ENCODE measurements at places on chromosomes 5 and 9.

GRCh38 chr9:129832982-129833381 is 2.1 kb downstream of the C9orf78 start:
- DNase-seq = no peak

DNA sequence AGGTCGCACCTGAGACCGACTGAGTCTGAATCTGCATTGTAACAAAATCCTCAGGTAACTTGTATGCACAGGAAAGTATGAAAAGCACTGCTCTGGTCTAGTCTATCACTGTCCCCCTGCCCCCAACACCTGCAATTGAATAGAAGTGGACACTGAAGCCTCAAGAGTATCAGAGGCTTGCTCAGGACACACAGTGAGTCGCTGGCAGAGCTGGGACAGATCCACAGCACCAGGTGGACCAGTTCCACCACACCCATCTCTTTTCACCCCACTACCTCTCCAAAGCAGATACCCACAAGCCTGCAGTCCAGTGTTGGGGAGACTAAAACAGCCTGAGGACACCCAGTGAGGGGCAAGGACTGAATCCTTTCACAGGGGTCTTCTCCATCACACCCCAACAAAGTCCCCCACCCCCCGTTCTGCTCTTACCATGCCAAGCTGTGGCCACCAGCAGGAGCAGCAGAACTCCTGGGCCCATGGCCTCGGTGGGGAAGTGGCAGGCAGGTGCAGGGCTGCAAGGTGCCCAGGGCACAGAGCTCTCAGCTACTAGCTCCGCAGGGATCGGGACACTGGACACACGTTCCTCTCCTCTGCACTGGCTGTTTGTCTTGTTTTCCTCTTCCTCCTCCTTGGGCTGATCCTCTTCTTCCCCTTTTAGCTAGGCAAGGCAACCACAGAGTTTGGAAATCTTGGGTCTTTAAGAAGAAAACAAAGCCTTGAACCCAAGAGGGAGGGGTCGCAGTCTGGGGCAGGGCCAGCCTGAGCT is at the start of gene CSF1R:
Gene CSF1R (minus strand): TSS at position 605 of the 766 bp plus-strand sequence. CDS start 127 bp downstream, at position 478.
- DNase-seq = no peak

GRCh38 chr9:86722706-86723075 is 224.6 kb downstream of the GAS1 start:
- DNase-seq = no peak

DNA sequence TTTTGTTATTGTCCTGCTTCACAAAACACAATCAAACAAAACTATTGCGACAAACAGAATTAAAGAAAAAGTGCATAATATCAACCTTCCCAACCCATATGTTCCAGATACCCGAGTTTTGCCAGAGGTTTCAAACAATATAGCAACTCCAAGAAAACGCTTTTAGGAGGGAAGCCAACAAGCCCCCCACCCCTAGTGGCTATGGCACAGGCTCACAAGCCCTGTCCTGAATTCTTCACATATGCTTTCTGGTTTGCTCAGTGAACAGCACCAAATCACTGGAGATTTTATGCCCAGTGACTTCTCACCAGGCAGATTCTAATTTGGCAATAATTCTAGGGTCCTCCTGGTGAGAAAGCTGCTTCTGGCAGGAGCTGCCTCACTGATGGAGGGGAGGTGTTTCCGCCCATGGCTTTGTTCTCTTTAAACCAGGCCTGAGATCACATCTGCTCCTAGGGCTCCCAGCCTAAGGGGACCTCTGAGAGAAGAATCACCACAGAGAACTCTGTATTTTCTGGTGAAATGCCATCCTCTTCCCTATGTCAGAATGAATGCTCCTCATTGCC is 1982.4 kb downstream of the EFNA5 start:
- DNase-seq = no peak

DNA sequence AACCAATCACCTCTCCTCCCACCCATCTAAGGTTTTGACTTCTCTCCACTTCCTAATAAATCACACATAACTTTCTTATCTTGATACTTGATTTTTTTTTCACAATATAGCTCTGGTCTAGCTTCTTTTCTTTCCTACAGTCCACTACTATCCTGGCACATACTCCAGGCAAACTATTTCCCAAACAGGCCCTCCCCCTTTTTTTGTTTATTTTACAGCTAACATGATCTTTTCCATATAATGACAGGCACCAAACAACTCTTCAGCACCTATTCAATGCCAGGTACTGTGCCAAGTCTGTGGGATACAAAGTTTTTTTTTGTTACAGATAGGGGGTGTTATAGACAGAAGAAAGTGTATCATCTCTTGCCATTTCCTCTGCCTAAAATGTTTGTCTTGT is 7.9 kb downstream of the TYRP1 start:
- DNase-seq = no peak

DNA sequence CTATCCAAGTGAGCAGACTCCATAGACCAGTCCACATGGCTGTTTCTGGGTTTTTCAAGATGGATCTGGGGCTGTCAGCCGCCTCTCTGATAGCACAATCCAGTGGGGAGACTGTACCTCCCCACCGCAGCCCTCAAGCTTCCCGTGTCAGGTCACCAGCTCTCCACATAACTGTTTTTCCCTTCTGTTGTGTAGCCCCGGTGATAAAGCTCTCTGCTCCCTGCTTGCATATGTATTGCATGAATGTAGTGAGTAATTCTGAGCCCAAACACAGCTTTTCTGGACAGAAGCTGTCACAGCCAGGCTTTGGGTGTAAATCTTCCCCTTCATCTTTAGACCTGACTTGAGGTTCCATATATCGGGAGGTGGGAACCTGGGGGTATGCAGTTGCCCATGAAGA is 23.1 kb upstream of the CFAP157 start:
- no peak for DNase-seq

- no peak for DNase-seq
These were observed 30.4 kb upstream of the FYB1 start for GRCh38 chr5:39249564-39250274.

DNA sequence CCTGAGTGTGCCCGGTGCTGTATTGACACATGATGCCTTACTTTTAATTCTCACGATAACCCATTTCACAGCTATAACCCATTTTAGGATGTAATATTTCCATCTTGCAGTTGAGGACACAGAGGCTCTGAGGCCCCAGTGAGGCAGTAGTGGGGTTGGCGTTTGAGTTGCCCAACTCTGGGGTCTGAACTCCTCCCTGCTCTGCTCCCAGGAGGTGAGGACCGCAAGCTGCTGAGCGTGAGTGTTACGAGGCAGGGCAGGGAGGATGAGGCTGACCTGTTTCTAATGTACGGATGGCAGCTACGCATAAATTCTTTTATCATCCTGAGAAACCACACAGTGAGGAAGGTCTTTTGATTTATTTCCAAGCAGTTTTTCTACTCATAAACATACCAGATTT is 11.4 kb downstream of the LRRC8A start:
- DNase-seq = no peak

DNA sequence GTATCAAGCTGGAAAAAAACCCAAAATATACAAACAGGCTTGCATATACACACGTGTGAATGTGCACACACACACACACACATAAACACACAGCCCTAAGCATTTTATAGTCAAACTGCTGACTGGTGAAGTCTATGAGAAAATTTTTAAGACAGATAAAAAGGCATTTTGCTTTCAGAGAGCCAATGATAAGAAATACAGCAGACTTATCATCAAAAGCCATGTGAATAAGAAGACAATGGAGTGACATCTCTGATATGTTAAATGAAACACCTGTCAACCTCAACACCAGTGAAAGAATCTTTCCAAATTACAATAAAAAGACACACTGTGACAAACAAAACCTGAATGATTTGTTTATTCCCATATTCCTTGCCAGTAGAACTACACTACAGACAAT is 233.3 kb downstream of the CDH9 start:
- no peak for DNase-seq

- DNase-seq = no peak
These were observed 758 bp upstream of the PDCD1LG2 start for GRCh38 chr9:5509573-5509972.

GRCh38 chr5:1111241-1111726 is 579 bp downstream of the SLC12A7 start:
- DNase-seq = no peak

GRCh38 chr5:44952376-44952775 is 143.6 kb downstream of the MRPS30 start:
- peak; percentile 41 for DNase-seq

DNA sequence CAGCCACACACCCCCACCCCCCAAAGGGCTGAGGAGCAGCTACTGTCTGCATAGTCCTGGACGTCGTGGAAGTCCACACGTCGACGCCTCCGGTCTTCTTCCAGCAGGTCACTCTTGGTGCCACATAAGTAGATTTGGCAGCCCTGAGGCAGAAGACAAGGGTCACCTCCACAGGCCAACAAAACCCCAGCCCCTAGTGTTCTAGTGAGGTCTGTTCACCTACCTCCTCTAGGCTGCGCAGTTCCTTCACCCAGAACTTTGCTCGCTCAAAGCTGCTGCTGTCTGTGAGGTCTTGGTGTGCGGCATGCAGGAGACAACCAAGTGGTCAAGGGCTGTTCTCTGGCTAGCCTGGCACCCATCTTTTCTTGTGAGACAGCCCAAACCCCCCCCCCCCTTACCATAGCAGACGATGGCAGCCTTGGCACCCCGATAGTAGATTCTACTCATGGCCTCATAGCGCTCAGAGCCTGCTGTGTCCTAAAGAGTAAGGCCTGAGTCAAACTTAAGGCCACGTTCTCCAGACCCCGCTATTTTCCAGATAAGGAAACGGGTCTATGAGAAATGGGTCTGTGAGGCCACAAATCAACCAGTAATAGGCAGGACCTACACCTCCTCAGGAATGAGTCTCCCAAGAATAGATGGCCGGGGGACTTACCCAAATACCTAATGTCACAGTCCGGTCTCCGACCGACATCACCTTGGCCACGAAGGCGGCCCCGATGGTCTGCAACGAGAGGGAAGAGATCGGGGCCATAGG is 987 bp downstream of the RAB24 start:
- peak; percentile 43 for DNase-seq

DNA sequence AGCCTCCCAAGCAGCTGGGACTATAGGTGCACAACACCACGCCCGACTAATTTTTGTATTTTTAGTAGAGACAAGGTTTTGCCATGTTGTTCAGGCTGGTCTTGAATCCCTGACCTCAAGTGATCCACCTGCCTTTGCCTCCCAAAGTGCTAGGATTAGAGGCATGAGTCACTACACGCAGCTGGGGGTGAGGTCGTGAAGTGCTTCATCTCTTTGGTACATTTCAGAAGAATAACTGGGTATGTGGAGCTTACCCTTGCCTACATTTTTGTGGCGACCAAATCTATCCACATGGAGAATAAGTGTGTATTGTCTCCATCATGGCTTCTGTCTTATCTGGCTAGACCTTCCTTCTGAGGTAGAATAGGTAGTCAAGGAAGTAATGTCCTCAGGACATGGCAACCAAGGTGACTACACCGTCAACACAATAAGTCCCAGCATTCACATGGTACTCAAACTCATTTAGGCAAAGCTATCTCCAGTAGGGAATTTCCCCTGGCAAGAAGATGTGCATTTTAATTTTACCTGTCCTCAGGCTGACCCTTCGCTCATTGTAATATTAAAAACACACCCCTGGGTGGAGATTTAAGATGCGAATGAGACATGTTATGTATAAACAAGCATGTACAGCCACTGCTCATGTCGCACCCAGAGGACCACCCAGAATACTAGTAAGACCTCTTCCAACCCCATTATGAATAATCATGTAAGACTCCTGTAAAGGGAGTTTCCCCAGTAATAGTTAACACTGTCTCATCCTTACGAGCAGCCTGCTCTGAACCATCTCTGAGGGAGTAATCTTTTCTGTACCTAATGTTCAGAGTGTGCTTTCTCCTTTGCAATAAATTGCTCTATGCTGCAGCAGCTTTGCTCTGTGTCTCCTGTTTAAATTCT is 1173.2 kb downstream of the TAF11L14 start:
- no peak for DNase-seq

- DNase-seq = no peak
These were observed 27.3 kb downstream of the MACROH2A1 start for GRCh38 chr5:135371622-135372232.

GRCh38 chr5:57537811-57538210 is 55.2 kb upstream of the ACTBL2 start:
- no peak for DNase-seq

GRCh38 chr9:35656831-35657545 is 831 bp downstream of the RMRP start:
- no peak for DNase-seq

DNA sequence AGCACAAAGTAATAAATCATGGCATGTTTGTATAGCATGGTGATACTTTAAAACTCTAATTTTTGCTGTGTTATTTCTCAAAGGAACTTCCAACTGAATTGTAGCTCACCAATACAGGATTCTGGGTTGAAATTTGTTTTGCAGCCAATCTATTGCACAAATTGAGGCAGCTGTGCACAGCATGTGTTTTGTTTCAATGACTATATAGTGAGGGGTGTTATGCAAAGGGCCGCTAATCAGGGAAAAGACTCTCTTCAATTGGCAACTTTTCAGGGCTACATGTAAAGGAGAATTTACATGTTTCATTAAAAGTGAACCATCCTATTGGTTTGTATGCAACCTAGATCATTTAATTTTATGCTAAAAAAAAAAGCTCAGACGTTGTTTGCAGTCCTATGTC is 44.6 kb downstream of the PLPPR1 start:
- no peak for DNase-seq

GRCh38 chr9:70534061-70534460 is 119.6 kb upstream of the KLF9 start:
- no peak for DNase-seq

DNA sequence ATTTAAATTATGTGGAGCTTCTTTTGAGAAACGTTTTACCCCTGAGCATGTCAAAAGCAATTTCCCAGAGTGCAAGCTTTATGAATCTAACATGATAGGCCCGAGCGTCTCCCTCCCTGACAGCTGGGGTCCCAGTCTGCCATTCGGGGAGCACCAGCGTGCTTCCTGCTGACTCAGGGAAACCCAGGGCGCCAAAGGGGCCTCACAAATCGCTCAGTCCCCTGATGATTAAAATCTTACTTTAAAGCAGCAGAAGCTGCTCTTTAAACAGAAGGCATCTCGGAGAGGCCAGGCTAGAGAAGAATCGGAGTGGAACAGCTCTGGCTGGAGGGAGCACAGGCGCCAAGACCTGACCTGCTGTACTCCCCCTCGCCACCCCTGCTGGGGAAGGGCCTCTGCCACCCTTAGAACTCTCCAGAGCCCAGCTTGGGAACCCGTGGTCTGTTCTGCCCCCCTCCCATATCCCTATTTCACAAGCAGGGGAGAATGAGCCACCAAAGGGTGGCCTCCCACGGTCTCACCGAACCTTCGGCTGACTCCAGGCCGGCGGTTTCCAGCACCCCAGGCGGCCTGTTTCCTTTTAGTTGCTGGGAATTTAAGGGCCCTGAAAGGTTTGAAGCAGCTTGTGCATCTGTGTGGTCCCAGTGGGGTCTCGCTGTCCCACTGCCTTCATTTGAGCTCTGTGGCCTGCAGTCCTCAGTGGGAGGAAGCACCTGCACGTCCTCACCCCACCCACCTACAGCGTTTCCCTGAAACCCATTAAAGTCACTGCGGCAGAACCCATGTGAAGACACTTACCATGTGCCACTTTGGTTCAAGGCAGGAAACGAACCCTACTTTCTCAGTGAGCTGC is 147.6 kb downstream of the COL23A1 start:
- DNase-seq = no peak

- no peak for DNase-seq
These were observed 48.2 kb downstream of the ANXA1 start for GRCh38 chr9:73199886-73200285.

GRCh38 chr5:94888674-94889073 is 270.2 kb downstream of the SLF1 start:
- no peak for DNase-seq

All from hematopoietic multipotent progenitor cell treated with erythropoietin and hydrocortisone succinate and interleukin-3 and kit ligand, for 8 days (in vitro differentiated cells).